Caco-2 (cell line): ENCODE measurements at places on chromosomes 5 and 9. TPM values are rescaled to one million over a fixed set of nuclear protein-coding genes. Genes with fewer than 3 reads are reported as not detected.

DNA sequence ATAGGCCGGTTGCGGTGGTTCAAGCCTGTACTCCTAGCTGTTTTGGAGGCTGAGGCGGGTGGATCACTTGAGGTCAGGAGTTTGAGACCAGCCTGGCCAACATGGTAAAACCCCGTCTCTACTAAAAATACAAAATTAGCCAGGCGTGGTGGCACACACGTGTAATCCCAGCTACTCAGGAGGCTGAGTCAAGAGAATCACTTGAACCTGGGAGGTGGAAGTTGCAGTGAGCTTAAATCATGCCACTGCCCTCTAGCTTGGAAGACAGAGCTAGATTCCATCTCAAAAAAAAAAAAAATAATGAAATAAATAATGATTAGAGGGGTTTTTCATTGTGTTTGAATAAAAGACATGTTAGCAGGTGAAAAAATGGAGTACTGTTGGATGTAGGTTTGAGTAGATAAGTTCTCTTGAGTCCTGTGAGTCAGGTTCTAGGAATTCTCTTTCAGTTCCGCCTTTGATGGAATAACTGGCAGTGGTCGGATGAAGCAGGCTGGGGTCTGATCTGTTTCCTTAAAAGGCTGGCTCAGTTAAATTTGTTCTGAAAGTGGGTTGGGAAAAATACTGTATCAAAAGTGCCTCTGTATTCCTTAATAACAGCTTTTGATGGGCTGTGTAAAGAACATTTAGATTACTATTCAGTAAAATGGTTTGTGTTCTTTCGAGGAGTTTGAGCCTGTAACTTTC is 73.2 kb downstream of the AOPEP start:
- no peak for DNase-seq

GRCh38 chr5:59034498-59035186 is 451.8 kb downstream of the RAB3C start:
- DNase-seq, result no peak

DNA sequence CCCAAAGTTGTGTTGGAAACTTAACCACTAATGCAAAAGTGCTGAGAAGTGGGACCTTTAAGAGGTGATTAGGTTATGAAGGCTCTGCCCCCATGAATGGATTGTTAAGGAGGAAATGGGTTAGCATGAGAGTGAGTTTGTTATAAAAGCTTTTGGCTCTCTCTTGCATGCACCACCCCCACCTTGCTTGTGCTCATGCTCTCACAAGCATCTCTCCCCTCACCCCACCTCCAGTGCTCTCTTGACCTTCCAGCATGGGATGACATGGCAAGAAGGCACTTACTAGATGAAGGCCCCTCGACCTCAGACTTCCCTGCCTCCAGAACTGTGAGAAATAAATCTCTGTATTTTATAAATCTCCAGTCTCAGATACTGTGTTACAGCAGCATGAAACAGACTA is 52.8 kb downstream of the RICTOR start:
- no peak for DNase-seq

GRCh38 chr5:80189201-80189600 is 66.6 kb downstream of the SERINC5 start:
- no peak for DNase-seq

- no peak for DNase-seq
Observed at GRCh38 chr9:36802201-36802920, 229.7 kb downstream of the MELK start.

DNA sequence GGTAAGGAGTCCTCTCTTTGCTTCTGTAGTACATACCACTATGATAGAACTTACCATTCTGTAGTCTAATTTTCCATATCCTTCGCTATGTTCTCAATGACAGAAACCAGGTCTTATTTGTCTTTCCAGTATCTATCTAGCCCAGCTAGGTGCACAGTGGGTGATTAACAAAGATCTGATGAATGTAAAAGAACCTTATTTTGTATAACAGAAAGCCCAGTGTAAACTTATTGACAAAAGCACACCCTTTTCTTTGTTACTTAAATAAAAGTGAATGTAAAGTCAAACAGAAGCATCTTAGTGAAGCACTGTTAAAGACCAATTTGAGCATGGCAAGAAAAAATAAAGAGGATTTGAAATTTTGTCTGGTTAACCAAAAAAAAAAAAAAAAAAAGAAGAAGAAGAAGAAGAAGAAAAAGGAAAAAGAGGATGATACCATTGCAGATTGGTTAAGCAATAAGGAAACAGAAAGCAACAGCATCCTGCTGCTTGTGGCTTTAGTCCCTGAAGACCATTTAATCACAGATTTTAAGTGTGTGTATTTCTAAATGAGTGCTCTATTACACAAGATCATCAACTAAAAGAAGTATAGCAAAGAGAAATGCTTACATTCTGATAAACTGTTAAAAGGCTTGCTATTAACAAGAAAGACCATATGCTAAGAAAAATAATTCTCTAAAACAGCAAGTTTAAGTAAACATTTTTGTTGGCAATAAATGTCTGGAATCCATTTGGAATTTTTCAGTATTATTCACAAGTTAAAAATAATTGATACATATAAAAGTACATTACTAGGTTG is 21.2 kb downstream of the MEGF9 start:
- DNase-seq, result no peak

DNA sequence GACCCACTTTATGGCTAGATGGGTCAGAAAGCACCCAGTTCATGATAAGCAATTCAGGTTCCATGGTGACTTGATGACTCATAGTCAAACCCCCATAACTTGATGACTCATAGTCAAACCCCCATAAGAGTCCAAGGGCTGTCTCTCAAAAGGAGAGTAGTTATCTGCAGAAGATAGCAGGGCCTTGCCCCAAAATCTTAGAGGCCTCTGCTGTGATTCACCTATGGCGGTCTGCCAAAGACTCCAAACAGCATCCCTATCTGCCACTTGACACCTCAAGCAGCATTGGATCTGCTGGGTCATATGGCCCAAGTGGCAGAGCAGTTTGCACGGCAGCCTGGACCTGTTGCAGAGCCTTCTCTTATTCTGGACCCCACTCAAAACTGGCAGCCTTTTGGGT is 395.2 kb upstream of the KIF2A start:
- no peak for DNase-seq

- DNase-seq, result no peak
Observed at GRCh38 chr9:129665389-129665775, at the start of gene PRRX2. TSS of gene PRRX2 (plus strand) at chr9:129665647. CDS start at chr9:129665868, 221 bp downstream.

Gene SLF1
- total RNA-seq, result 7.9 and 11.7 TPM in 2 replicates

Gene KCNMB1
- not detected in 2 replicates for total RNA-seq

GRCh38 chr9:78150983-78151356 is 84.9 kb upstream of the CEP78 start:
- DNase-seq, result no peak

Gene NRG2
- 0.59 TPM in 1 of 2 replicates, not detected in the other for total RNA-seq

DNA sequence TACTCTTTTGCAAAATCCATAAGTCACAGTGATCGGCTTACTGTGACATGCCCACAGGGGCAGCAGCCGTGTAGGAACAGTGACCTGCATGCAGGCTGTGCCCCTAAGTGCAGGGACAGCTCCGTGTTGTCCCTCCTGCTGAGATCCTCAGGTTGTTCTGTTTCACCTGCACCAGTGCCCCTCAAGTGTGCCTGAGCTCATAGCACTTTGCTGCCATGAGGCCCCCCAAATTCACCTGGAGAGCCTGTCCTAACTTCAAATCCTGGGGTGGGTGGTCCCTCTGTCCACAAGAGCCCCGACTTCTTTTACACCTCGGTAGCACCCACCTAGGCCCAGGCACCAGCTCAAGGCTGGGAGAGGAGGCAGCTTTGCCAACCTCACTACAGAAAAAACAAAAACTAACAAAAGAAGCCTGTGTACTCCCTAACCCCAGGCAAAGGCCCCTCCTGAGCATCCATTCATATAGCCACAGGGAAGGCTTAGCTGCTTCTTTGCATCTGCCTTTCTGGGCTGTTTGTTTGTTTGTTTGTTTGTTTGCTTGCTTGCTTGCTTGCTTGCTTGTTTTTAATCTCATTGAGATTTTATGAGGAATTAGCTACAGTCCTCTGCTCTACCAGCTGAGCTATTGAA is 214.5 kb downstream of the AUH start:
- DNase-seq, result no peak

DNA sequence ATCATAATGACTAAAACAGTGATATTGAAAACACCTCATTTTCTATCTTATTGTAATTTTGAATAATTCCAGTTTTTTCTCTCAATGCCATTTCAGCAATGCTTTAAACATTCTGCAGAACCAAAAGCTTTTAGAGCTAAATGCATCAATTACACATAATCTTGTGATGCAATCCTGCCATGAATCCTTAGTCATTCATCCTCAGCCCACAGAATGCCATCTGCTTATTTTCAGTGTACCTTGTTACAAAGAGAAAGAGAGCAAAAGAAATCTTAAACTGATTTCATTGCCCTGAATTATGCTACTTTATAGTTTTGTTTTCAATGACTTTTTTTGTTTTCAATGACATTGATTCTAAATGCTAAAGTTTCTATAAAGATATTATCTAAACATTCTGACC is 1234.8 kb upstream of the C9orf72 start:
- DNase-seq, result no peak

- DNase-seq, result no peak
Observed at GRCh38 chr5:14328144-14328543, 185.0 kb downstream of the TRIO start.

- no peak for DNase-seq
Observed at GRCh38 chr5:118440496-118440895, 547.9 kb downstream of the DTWD2 start.

Gene CDK9
- total RNA-seq, result 47.9 and 48.2 TPM in 2 replicates

DNA sequence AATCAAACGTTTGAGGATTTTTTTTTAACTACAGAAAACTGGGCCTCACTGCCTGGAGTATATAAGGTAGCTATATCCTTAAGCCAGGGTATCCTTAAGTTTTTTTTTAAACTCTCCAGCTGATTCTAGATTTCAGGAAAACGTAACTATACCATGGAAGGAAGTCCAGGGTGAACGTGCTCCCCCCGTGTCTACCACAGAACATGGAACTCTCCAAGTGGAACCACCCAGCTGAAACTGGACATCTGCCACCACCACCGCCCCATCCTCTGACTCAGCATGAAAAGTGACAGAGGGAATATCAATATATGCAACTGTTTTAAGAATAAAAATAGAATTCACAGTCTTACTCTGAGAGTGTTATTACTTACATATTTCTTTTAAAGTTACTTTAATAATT is 61.3 kb downstream of the DROSHA start:
- DNase-seq, result no peak

- no peak for DNase-seq
Observed at GRCh38 chr5:14231156-14231555, 88.0 kb downstream of the TRIO start.

Gene IFNA13
- total RNA-seq, result not detected in 2 replicates

Gene TXN
- 446 and 476 TPM in 2 replicates for total RNA-seq

Gene CCL27
- total RNA-seq, result not detected in 2 replicates

DNA sequence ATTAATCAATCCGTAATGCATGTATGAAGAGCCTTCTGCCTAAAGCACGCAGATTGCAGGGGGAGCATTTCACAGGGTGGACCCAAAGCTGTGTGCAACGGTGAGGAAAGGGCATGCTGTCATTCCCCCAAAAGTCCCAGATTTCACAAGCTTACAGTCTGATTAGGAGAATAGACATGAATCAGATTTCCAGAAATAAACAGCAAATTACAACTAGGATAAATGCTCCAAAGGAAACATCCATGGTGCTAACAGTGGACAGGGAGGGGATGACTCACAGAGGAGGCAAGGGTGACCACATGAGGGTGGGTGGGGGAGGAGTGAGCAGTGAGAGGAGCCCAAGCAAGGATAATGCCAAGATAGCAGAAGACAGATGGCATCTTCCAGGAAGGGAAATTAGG is 258.4 kb upstream of the TAS2R1 start:
- DNase-seq, result no peak

- DNase-seq, result no peak
Observed at GRCh38 chr5:158814521-158814920, 285.2 kb downstream of the EBF1 start.

Gene WDR38
- not detected in 2 replicates for total RNA-seq
